ENCODE measurements at places on chromosomes 12 and 14.

DNA sequence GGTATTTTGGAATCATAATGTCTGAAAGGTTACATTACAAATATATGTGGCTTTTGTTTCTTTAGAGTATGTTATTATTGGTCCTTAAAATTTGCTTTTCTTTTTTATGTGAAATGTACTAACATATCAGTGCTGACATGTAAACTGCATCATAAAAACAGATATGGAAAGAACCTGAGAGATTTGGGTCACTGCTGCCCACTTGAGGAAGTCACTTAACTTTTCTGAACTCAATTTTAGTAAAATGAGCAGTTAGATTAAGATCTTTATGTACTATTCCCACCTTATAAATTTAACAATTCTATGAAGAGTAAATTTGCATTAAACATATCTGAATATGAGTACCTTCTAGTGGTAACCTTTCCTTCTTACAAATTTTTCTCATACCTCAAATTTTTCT is 7.5 kb downstream of the PTGR2 start:
- no peak for DNase-seq

DNA sequence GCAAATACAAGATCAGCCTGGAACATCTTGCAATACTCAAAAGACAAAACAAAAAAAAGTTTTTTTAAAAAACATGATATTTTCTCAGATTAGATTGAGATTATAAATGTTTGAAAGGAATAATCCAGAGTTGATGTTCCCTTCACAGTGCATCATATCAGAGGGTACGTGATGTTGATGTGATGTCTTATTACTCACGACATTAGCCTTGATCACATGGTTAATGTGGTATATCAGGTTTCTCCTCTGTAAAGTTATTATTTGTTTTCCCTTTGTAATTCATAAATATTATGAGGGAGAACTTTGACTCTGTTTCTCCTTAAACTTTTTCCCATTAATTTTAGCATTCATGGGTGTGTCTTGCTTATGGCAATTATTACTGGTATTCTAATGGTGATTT is 26.6 kb downstream of the LIMA1 start:
- DNase-seq: no peak

- no peak for DNase-seq
Measured at GRCh38 chr12:4148418-4149056, 125.0 kb upstream of the CCND2 start.

DNA sequence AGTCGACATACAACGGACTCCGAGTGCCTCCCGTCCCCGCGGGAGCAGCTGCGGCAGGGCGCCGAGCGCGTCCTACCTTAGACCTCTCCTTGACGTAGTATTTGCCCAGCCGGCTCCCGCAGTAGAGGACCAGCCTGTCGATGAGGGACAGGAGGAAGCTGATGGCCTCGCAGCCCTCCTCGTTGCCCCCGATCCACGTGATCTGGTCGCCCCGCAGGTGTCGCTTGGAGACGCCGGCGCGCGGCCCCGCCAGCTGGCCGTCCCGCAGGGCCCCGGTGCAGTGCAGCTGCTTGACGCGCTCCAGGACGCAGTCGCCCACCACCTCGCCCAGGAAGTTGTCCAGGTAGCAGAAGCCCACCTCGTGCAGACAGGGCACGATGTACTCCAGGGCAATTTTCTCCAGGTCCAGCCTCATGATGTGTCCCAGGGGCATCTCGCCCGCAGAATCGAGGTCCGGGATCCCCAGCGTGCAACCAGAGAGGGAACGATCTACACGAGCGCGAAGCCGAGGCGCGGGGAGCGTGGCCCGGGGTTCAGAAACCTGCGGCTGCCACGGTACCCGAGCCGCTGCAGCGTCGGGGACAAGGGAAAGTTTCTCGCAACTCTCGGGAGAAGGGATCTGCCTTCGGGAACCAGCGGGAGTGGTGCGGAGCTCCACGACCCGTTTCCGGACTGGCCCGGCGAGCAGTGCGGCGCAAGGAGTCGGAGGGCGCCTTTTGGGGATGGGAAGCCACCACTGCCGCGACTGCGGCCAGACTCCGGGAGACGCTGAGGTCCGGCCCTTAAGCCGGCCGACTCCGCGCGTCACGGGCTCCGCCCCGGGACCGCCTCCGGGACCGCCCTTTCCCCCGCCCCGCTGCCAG is at the start of gene EGLN3:
EGLN3 (minus strand) TSS at position 755 of the 863 bp plus-strand sequence; CDS start at position 433, 322 bp downstream.
- DNase-seq: peak; percentile 85

GRCh38 chr14:23638414-23639047 is 2.4 kb downstream of the DHRS2 start:
- DNase-seq: no peak

DNA sequence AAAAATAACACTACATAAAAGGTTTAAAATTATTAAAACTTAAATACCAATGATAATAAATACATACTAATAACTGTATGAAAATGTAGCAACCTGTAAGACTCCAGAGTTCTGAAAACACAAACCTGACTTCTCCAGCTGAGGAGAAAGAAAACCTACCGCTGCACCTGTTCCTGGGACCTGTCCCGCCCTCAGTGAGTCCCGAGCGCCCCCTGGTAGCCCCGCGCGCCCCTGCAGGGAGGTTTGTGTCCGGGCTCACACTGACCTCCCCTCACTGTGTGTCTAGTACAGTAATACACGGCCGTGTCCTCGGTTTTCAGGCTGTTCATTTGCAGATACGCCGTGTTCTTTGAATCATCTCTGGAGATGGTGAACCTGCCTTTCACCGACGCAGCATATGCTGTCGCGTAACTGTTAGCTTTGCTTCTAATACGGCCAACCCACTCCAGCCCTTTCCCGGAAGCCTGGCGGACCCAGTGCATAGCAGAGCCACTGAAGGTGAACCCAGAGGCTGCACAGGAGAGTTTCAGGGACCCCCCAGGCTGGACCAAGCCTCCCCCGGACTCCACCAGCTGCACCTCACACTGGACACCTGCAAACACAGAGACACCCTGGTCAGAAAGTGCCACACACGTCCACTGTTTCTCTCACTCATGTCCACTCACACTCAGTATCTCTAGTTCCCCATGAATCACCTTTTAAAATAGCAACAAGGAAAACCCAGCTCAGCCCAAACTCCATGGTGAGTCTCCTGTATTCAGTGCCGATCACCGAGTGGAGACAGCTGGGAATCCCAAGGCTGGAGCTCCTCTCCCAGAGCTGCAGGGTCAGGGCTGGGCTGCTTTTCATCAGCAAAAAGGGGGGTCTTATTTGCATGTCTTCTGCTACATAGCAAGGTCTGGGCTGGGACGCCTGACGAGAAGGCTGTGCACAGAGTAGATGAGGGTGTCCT is 1276.3 kb downstream of the TMEM121 start:
- no peak for DNase-seq

GRCh38 chr14:36700651-36701050 is 39.0 kb downstream of the PAX9 start:
- no peak for DNase-seq

DNA sequence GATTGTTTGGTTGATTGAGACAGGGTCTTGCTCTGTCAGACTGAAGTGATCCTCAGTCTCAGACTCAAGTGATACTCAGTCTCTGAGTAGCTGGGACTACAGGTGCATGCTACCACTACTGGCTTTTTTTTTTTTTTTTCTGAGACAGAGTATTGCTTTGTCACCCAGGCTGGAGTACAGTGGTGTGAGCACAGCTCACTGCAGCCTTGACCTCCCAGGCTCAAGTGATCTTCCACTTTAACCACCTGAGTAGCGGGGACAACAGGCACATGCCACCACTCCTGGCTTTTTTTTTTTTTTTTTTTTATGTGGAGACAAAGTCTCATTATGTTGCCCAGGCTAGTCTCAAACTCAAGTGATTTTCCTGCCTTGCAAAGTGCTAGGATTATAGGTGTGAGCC is 31.8 kb downstream of the CPSF2 start:
- DNase-seq: no peak

DNA sequence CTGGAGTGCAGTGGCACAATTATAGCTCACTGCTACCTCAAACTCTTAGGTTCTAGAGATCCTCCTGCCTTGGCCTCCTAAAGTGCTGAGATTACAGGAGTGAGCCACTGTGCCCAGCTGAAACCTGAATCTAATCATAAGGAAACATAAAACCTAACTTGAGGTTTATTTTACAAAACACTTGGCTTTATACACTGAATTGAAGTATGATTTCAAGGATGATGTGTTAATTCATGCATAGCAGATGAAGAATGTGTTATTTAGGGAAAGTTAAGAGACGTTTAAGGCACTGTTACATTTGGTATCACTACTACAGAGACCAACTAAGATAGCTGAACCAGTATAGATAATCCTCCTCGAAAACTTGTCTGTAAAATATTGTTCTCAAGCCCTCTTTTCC is 6.4 kb downstream of the DICER1 start:
- DNase-seq: no peak

DNA sequence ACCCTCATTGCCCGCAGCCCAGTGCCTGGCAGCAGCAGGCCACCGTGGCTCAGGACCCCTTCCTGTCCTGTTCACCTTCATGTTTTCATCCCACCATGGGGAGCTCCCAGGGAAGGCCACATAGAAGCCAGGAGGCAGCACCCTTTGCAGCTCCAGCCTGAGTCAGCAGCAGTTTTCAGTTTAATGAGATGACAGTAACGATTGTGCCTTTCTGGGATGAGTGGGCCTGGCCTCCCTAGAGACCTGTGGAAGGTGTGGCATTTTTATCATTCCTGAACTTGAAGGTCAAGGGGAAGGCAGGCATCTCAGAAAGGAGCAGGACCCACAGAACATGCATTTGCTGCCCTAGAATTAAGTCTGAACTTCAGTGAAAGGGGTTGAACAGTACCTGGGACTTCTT is 532.8 kb downstream of the FUT8 start:
- no peak for DNase-seq

DNA sequence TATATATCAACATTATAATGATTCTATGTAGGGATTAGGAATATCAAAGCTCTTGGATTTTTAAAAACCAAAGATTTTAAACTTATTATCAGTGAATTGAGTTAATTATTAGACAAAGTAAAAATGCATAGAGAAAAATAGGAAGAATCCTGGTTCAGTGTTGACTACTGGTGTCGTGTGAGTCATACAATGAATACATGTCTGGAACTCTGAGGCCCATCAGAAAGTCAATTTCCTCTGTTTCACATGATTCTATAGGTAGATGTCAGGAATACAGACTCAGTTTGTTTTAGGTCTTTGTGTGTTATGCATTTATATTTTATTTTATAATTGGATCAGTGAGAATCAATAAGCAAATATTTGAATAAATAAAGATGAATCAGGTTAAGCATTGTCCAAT is 84.5 kb upstream of the RTL1 start:
- DNase-seq: peak; percentile 30

- DNase-seq: no peak
Measured at GRCh38 chr12:101772012-101772775, 32.9 kb upstream of the SYCP3 start.
